ENCODE measurements at places on chromosomes 11 and 22.
A peak's percentile ranks its signal among the peaks of the same experiment; 100 is the strongest.

GRCh38 chr22:36374603-36375024 lies 13.2 kb downstream of the MYH9 start:
- DNase-seq: no peak

DNA sequence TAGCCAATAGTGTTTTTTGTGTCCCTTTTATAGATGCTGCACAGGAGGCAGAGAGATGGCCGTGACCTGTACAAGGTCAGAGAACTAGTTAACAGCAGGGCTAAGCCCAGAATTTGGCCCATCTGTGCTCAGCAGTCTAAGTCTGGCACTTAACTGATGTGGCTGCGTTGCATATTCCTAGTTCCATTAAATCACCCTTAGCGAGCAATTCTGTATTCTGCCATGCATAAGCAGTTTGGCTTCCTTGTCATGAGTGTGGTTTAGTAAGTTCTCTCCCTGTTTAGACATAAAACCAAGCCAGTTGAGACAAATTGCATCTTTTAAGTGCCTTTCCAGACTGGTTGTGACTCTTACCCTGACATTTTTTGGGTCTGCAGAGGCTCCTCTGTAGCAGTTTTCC lies 230.6 kb upstream of the TENM4 start:
- DNase-seq: no peak

GRCh38 chr11:112470355-112470754 lies 209.7 kb upstream of the PLET1 start:
- DNase-seq: no peak

- DNase-seq: no peak
Measured at GRCh38 chr22:47168900-47169800, 406.7 kb downstream of the TBC1D22A start.

DNA sequence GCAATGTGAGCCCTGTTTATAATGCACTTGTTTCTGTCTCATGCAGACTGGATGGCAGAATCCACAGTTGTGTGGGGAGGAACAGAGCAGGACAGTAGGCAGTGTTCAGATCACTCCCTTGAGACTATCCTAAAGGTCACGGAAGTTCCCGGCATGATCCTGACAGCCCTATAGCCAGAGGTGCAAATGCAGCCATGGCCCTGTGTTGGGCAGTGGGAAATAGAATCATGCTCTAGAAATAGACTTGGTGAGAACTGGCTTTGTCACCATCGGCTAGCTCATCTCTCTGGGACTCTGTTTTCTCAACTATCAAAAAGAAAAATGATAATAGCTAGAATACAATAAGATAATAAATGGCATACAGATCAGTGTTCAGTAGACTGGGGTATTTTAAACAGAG lies 123.2 kb downstream of the FEZ1 start:
- no peak for DNase-seq

GRCh38 chr22:39661842-39662685 lies 91.5 kb downstream of the CACNA1I start:
- DNase-seq: peak; percentile 70

DNA sequence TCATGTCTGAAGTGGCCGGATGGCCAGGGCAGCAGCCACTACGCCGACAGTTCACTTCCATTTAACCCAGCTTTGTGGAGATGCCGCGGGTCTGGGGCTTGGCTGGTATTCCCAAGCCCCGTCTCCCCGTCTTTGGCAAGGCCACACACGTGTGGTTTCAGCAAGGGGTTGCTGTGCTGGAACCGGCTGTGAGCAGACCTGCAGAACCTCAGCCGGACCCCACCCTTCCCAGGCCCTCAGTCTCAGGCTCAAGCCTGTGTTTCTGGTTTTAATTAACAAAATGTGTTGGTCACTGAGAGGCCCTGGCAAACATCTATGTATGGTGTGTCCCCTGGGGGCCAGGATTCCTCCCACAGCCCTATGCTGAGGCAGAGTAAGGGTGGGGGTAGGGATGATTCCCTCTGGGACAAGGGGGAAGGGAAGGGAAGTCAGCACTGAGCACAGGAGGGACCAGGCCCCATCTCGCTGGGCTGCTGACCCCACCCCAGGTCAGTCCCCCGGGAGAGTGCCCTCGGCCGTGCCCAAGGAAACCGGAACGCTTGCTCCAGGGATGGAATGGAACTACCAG lies 9.3 kb downstream of the OSBPL5 start:
- DNase-seq: no peak
